Omental fat pad (tissue), 4 donors: ENCODE measurements at places on chromosomes 5 and 9. TPM values are rescaled to one million over a fixed set of nuclear protein-coding genes. Genes with fewer than 3 reads are reported as not detected.
A peak's percentile ranks its signal among the peaks of the same experiment; 100 is the strongest.

DNA sequence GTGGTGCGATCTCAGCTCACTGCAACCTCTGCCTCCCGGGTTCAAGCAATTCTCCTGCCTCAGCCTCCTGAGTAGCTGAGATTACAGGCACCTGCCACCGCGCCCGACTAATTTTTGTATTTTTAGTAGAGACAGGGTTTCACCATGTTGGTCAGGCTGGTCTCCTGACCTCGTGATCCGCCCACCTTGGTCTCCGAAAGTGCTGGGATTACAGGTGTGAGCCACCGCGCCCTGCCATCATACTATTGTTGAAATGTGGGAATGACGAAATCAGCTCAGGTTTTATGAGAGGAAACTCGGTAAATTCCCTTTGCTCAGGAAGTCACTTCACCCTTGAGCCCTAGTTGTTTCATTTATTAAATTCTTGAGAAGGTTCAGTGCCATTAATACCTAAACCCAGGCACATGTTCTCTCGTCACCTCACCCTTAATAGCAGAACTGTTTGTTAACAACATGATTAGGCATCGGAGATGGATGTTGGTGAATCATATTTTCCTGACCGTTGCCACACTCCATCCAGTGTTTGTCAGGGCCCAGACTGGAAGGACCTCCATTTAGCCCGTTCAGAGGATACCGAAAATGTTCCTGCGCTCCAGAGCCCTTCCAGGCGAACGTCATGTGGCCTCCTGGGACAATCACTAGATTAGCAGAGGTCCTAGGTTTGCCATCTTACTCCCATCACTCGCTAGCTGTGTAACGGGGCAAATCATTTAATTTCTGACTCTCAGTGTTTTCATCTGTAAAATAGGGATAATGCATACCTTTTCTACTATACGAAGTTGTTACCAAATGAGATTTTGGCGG is 20.0 kb upstream of the CREBRF start:
- DNase-seq: no peak

TMOD1 gene
- total RNA-seq: 10.1 TPM

FCN2 gene
- not detected for total RNA-seq

SLC45A2 gene
- total RNA-seq: not detected

- no peak for DNase-seq
These were observed 45.0 kb upstream of the PRRC2B start for GRCh38 chr9:131348631-131349521.

NFIB gene
- total RNA-seq: 265 TPM

DNA sequence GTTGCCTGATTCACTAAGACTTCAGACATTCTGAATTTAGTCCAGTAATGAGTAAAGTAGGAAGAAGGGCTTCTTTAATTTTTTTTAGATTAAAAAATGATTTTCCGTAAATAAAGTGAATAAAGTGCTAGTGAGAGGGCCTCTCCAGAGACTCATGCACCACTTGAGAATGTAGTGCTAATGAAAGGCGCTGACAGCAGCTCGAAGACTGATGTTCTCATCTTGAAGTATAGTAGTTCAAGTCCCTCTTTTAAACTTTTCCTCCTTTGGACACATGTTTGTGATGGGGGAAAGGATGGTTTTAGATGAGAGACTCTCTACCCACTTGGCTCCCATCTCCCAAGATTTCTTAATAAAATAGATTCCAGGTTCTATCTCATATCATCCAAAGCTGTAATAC is 48.5 kb downstream of the G3BP1 start:
- no peak for DNase-seq

SLC36A2 gene
- total RNA-seq: not detected

EPB41L4A gene
- 23.3 TPM for total RNA-seq

DNA sequence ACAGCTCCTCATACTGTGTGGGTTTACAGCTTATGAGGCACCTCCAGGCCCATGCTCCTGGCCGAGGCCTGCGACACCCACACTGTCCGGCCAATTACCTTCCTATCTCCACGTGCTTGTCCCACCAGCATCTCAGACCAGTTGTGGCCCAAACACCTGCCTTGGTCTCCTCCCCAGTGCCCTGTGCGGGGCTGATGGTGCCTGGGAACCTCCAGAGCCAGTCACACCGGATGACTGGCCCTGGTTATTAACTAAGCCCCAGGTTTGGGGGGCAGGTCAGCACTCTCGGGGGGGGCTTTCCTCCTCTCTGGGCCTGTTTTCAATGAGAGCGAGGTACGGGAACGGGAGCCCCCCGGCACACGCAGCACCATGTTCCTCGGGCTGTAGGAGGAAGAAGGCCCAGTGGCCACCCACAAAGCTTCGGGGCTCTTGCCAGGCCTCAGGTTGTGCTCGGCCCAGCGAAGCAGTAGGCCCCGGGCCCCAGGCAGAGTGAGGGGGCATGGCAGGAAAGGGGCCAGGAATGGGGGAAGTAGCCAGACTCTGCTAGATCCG is 76.0 kb upstream of the PHYKPL start:
- no peak for DNase-seq

NPR3 gene
- 11.8 TPM for total RNA-seq

ADAMTS12 gene
- total RNA-seq: 23.1 TPM

PCA3 gene
- not detected for total RNA-seq

DNA sequence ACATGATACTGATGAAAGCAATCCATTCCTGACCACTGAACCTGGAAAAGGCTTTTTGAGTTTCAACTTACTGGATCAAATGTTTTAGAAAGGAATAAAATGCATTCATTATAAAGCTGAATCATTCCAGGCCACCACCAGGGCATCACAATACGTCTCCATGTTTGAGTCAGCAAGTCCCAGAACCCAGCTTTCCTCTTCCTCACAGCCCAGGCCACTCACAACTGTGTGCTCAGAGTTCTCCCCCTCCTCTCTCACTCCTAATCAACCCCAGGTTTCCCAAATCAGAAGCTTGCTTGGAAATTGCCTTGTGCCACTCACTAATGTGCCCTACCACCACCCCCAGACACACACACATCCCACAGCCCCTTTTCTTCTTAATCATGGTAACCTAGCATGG is 91.7 kb downstream of the GNA14 start:
- DNase-seq: no peak

DNA sequence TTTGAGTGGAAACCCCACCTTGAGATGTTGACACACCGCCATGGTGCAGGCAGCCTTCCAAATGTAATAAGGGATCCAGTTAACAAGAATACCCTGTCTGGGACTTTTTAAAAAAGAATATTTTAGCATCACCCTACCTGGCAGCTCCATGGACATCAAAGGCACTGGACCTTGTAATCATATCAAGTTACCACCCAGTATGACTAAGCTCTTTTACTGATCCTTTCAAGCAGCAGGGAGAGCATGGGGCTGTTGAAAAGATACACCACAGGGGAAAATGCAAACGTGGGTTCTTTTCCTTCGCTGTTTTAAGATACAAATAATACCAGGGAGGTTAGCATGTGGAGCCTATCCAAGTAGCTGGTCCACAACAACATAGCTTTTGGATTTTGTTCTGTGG is 211.2 kb downstream of the SAXO1 start:
- DNase-seq: no peak

DNA sequence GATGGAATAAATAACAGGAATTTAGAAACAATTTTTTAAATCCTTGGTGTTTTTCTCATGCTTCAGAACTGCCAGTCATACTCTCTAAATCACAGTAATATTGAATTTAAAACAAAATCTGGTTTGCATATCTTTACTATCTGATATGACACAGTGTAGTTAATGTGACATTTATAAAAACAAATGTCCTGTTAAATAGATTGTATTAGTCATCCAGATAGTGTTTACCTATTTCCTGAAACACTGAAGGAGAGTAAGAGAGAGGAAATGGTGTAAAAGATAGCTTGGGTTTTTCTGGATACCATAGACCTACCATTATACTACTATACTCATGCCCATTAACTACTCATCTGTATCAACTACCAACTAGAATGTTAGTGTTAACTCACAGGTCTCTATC is 292.3 kb downstream of the MAN2A1 start:
- no peak for DNase-seq

CATSPER3 gene
- 0.46 TPM for total RNA-seq

PCDHGC4 gene
- total RNA-seq: 3.5 TPM

DNA sequence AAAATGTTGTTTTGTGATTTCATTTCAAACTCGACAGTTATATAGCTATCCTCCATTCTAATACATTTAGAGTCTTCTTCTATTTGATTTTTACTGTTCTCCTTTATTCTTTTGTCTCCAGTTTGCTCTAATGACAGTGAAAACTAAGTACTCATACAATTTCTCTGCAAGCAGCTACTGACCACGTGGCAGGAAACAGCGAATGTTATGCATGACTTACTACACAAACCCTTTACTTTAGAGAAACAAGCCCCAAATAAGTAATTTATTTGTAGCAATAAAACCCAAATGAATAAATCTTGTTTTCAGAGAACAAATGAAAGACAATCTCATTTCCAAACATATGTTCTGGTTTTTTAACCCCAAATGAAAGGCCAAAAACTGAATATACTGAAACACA is 41.9 kb downstream of the CDH6 start:
- no peak for DNase-seq

DNA sequence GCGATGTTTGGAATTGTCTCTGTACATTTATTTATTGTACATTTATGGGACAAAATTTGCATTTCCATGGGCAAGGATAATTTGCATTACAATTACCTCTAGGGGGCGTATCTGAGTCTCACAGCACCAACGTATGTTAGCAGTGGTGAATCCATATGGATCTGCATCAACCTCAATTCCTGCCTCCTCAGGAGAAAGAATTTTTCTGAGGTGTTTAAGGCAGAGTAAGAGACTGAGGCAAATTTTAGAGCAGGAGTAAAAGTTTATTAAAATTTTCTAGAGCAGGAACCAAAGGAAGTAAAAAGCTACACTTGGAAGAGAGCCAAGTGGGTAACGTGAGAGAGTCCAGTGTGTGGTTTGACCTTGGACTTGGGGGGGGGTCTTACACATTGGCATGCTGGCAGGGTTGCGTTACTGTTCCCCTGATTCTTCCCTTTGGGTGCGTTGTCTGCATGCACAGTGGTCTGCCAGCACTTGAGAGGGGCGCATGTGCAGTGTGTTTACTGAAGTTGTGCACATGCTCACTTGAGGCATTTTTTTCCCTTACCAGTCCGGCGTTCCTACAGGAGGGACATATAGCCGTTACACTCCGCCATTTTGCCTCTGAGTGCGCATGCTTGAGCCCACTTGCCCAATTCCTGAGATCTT is 21.0 kb upstream of the RAB14 start:
- DNase-seq: no peak

DNA sequence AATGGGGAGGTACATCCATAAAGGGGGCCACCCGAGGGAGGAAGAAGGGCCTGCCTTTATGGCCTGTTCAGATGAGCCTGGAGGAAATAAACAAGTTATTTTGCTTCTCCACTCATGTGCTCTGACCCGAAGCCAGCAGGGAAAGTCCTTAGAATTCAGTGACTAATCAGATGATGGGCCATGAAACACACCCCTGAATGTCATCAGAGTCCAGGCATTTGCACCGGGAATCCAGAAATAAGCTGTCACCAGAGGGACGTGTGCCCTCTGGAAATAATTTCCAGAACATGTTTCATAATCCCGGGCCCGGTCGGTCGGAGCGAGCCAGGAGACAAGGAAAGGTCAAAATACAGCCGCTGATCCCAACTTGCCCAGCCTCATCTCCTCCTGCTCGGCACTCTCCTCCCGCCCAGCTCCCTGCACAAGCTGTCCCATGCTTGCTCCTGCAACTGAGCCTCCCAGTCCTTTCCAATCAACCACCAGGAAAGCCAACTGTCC is 73.6 kb upstream of the ZNF622 start:
- DNase-seq: peak; percentile 33

PCDHGA11 gene
- total RNA-seq: 3.1 TPM

GRCh38 chr9:85871008-85871407 is 69.9 kb upstream of the NAA35 start:
- no peak for DNase-seq

- peak; percentile 69 for DNase-seq
These were observed 2.8 kb upstream of the CCIN start for GRCh38 chr9:36166168-36166927.

- DNase-seq: no peak
These were observed 63.0 kb upstream of the JAK2 start for GRCh38 chr9:4922101-4922500.
